NCI-H2227 treated with DMSO at 0.1 percent for 48 hours (cell line): ENCODE measurements at places on chromosomes 5 and 9.

DNA sequence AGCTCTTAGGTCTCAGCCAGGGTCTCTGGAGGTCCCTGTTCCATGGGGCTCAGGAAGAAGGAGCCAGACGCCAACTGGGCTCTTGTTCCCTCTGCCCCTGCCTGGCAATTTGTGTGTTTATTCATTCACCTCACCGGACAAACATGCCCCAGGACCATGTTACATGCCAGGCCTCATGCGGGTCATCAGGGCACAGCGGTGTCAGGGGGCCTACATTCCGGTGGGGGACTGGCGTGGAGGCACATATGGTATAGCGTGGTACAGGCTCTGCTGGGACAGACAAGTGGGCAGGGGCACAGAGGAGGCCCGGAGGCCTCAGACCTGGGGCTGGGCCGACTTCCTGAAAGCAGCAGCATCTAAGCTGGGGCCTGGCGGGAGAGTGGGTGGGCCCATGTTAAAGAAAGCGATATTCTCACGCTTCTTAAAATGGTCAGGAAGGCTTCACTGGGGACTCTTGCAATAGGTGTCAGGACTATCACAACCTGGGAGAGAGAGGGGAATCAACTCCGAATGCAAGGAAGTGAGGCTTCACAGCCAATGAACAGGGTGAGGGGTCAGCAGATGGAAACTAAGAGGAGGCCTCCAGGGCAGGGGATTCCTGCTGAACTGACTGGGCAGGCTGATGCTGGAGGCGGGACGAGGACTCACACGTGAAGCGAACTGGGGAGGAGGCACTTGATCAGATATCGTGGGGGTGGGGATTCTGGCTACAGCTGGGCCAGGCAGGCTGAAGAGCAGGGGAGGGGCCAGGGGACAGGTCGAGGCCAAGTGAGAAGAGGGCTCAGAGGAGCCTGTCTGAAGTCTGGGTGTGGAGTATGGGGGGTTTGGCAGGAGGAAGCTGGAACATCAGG lies 41.9 kb downstream of the NCS1 start:
- no peak for DNase-seq

DNA sequence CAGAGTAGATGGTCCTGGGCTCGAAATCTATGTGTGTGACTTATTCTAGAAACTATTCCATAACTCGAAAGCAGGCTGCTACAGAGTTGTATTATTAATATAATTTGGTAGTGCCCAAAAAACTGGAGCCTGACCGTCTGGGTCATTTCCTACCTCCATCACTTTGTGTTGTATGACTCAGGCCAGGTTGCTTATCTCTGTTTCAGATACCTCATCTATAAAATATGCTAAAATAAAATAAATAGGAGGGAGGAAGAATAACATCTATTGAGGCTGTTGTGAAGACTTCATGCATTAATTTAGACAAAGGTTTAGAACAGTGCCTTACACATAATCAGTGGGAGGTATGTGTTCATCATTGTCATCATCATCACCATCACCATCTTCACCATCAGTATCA lies 57.7 kb downstream of the PDE4D start:
- no peak for DNase-seq

GRCh38 chr9:112817860-112818203 lies 67.3 kb downstream of the SNX30 start:
- no peak for DNase-seq

DNA sequence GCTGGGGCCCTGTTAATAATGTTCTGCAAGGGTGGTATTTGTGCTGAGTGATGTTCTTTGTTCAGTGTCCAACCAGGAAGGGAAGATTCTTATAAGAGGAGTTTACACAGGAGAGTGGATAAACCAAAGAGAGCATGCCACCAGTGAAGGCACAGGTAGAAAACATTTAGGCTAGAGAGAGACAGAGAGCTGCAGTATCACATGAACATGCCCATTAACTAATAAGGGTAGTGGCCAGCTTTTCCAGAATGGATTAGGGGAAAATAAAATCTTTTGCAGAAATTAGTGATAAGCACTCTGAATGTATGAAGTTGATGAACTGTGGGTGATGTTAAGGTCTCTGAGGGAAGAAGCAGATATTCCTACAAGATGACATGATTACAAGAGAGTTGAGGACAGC lies 54.1 kb upstream of the PRLR start:
- DNase-seq = no peak

DNA sequence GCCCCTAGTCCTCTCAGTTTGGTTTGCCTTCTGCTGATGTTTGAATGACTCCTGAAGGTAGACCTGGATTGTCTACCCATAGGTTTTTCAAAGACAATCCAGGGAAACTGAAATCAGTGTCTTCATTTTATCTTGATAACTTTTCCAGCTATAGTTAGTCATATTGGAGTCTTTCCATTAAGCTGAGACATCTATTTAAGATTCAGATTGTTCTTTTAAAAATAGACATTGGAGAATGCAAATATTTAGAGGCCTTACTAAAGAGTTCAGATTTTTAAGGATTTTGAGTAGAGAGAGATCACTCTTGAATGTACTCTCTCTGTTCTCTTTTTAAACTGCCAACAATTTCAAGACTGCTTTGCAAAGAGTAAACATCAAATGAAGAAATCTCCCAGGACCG lies 69.1 kb downstream of the GDNF start:
- no peak for DNase-seq

DNA sequence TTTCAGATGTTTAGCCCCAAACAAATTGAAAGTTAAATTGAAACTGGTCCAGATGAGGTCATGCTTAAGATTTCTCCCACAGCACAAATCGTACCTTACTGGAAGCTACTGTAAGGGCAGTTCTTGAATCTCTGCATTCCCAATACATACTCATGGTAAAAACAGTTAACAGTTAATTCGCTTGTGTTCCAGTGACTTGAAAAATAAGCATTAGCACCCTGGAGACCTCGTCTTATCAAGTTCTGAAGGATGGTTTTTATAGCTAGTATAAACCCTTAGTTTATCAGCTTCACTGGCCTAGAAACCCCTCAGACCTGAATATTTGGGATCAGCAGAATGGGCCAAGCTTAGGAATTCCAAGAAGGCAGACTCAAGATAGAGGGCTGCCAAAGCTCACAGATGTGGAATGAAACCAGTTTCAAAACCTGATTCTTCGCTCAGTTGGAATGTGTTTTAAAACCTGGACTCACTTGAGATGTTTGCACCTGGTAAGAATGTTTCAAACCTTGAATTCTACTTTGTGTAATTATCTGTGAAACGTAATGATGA lies 103.6 kb downstream of the C9orf152 start:
- no peak for DNase-seq

- DNase-seq = no peak
These were observed 66.3 kb downstream of the TRIM32 start for GRCh38 chr9:116753389-116753788.

DNA sequence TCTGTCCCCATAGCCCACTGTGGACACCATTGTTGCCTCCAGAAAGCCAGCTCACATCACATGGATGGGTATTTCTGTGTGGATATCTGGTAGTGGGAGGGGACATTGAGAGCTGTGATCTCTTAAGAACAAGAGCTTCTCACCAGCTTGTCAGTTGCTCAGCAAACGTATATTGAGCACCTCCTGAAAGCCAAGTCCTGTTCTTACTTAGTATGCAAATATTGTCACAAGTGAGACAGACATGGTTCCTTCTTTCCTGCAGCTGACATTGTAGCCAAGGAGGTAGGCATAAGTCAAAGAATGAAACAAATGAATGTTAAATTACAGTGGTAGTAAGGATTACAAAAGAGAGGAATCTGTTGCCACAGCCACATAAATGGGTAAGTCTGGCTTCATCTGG lies 3.8 kb downstream of the TCOF1 start:
- no peak for DNase-seq

GRCh38 chr9:98506422-98507054 lies 202.2 kb downstream of the GABBR2 start:
- no peak for DNase-seq

GRCh38 chr5:93721071-93721470 lies 20.3 kb downstream of the POU5F2 start:
- DNase-seq = no peak

DNA sequence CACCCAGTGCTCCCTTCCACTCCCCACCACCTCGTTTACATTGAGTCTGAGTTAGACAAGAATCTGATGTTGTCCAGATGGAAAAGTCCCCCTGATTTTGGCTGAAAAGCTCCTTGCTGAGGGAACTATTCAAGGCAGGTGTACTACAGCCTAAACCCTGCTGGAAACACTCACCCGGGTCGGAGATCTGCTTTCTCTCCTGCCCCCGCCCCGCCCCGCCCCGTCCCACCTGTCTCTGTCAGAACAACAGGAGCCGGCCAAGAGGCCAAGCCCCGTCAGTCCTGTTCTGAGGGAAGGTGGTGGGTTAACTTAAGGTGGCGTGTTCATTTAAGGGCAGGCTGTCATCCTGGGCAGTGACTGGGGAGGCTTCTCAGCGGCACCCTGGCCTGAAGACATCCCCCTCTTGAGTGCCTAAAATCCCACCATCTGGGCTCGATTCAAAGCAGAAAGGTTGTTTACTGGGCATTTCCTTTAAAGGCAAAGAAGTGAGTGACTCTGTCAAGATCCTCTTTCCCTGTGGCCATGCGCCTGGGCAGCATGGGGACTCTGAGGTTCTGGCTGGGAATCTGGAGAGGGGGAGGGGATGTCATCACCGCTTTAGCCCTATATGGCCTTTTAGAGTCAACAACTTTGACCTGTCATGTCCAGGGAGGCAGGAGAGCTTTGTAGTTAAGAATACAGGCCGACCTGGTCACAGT lies 71.1 kb upstream of the NEURL1B start:
- no peak for DNase-seq

DNA sequence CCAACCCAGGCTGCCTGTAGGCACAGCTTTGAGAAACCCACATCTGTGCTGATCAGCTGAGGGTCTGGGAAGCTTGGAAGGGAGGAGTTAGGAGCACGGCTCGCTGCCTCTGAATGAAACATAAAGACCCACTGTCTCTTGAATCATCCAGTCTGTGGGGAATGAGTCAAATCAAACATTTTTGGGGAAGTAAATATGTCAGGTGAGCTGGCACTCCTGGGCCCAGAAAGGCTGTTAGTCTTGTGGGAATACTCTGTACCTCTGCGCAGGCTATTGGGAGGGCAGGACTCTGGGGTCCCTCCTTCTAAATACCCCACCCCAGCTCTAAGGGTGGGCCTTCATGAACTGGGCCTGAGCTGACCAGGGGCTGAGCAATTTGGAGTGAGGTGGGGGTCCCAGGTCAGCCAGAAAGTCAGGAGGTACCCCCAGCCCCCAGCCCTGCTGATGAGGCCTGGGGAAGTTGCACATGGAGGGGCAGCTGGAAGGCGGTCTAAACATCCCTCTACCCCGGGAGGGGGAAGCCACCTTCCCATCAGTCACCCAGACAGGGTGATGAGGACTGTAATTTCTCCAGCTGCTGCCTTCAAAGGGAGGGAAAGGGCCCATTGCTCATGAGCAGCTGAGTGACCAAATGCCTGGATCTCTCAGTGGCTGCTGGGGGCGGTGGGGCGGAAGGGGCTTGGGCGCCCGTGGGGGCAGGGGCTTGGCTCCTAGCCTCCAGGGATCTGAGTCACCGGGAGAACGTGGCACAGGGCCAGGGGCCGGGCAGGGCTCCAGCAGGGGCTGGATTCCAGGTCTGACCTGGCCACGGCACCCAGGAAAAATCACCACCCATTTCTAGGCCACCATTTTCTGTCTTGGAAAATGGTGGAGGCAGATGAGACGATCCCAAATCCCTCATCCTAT lies 10.8 kb downstream of the FIBCD1 start:
- DNase-seq = no peak

- DNase-seq = no peak
These were observed 4.9 kb upstream of the MAPK9 start for GRCh38 chr5:180296771-180297170.

DNA sequence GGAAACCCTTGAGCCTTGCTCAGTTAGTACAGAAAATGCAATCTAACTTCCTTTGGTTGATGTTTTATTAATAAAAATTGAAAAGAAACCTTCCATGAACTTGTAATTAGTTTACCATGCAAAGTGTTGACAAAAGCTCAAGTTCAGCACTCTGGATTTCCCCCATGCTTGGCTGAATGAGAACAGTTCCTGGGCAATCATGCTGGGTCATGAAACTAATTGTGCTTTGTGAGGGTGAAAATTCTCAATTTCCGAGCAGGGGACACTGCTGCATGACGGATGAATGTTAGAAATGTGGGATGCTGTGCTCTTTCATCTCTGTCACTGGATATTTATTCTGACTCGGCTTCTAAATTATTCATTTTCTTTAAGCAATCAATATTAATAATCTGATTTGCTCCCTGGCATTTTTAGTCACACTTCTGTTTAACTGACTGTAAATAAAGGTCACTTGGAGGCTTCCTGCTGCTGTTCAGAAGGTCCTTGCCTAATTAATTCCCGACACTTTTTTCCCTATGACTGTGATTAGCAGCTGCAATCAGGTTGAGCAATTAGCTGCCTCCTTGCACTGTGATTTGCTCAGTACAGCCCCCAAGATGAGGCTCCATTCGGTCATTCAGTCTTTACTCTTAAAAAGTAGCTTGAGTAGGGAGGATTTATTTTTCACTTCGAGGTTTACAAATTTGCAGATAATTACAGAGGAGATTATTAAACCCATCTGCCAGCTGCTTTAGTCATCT lies 678.1 kb upstream of the ZNF608 start:
- DNase-seq = no peak
